ENCODE measurements at places on chromosomes 5 and 9. TPM values are rescaled to one million over a fixed set of nuclear protein-coding genes. Genes with fewer than 3 reads are reported as not detected.

The TMEM215 gene
- total RNA-seq, result not detected

The FAM153A gene
- 16.5 TPM for total RNA-seq

The CDX1 gene
- total RNA-seq, result not detected

The PIP5KL1 gene
- 0.42 TPM for total RNA-seq

The MGAT4B gene
- total RNA-seq, result 56.0 TPM

The SFXN1 gene
- 110 TPM for total RNA-seq

The PAX5 gene
- 12.6 TPM for total RNA-seq

Data from mononuclear cell (primary cell).